ENCODE measurements at places on chromosomes 1 and 21.

DNA sequence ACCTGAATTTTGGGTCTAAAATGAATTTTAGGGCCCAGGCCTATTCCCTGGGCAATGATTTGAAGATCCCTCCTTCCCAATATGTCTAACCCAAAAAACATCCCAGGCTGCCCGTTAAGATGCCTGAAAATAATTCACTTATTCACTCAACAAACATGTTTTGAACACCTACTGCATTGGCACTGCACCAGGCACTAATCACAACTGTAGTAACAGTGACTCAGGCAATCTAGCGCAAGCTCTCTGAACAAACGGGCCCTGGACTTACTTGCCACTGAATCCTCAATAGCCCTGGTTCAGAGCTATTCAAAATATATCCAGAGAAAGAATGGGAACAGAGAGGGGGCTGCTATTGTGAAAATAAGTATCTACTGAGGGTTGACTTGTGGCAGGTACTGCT lies 4.2 kb downstream of the CD244 start:
- no peak for DNase-seq

DNA sequence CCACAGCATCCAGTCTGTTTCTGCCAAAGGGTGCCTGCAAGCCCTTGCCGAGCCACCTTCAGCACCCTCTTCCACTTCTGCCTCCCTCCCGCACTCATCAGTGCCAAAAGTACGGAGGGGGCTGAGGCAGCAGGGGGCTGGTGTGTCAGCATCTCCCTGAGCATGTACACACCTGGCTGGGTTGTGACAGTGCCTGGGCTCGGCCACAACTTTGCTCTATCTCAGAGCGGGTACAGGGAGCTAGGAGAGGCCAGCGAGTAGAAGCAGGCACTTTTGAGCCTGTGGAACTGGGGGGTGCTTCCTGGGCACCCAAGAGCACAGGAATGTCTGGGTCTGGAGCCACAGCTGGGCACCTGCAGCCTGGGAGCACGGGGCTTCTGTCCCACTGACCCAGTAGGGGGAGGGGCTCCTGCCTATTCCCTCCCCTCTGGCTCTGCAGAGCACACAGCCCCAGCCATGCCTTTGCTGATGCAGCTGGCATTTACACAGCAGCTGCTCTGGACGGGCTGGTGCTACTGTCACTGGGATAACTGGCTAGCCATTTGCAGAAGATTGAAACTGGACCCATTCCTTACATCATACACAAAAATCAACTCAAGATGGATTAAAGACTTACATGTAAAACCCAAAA lies 319.8 kb upstream of the RRP15 start:
- no peak for DNase-seq

GRCh38 chr1:37233606-37234005 lies 199.3 kb upstream of the GRIK3 start:
- DNase-seq, result no peak

- DNase-seq, result no peak
Observed at GRCh38 chr1:228161362-228161761, 4.2 kb upstream of the IBA57 start.

DNA sequence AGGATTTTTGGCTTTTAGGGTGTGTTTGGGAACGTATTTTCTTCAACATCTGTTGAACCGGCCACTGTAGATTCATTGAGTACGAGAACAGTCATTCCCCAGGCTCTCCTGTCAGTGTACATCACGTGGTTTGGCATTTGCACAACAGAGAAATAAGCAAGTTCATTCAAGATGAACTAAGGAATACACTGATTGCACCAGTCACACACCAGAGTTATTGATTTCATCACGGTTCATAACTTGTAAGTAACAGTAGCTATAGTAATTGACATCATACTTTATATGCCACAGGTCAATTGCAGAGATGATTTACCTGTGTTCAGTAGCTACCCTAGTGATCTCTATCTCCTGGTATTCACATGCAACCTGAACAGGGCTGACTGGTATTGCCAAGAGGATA lies 90.7 kb upstream of the ETS2 start:
- no peak for DNase-seq

GRCh38 chr1:25825605-25826004 lies 5.9 kb downstream of the MTFR1L start:
- no peak for DNase-seq

- DNase-seq, result no peak
Observed at GRCh38 chr1:179860652-179861051, 17.0 kb downstream of the TOR1AIP2 start.

GRCh38 chr1:11064942-11065341 lies 5.1 kb upstream of the SRM start:
- DNase-seq, result no peak

GRCh38 chr1:7558921-7559869 lies 211.9 kb upstream of the VAMP3 start:
- no peak for DNase-seq

DNA sequence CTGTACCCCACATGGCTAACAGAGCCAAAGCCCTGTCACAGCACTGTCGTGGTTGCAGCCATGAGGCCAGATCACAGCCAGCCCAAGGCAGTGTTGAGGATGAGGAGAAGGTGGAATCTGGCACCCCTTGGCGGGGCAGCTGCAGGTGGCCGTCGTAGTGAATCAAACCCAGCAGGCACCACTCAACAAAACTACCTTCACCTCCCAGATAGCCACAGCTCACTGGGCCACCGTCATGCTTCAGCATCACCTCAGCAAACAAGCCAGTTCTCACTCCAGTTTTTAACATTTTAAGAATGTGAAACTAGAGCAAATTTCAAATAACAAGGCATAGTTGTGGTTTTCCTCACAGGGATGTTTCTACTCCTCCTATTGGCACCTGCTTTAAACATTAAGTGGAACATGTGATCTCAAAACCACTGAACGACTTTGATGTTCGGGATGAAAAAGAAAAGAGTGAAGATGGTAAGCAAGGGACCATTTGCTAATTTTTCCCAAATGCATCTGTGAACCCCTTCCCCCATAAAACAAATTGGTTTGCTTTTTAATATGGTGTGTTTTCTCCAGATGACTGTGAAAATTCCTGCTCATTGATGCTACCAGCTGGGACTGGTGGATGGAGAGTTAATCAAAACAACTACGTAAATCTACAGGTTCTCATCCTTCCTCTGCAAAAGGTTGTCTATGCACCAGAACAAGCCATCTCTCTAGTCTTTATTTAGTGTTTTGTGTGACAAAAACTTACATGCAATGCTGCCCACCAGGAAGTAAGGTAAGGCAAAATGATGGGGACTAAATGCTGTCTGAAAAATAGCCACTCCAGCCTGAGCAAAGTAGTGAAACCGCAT lies 45.5 kb downstream of the TOR1AIP2 start:
- no peak for DNase-seq

- no peak for DNase-seq
Observed at GRCh38 chr21:42986125-42986783, 11.9 kb downstream of the PKNOX1 start.

- no peak for DNase-seq
Observed at GRCh38 chr1:203547771-203548421, 53.9 kb downstream of the OPTC start.

DNA sequence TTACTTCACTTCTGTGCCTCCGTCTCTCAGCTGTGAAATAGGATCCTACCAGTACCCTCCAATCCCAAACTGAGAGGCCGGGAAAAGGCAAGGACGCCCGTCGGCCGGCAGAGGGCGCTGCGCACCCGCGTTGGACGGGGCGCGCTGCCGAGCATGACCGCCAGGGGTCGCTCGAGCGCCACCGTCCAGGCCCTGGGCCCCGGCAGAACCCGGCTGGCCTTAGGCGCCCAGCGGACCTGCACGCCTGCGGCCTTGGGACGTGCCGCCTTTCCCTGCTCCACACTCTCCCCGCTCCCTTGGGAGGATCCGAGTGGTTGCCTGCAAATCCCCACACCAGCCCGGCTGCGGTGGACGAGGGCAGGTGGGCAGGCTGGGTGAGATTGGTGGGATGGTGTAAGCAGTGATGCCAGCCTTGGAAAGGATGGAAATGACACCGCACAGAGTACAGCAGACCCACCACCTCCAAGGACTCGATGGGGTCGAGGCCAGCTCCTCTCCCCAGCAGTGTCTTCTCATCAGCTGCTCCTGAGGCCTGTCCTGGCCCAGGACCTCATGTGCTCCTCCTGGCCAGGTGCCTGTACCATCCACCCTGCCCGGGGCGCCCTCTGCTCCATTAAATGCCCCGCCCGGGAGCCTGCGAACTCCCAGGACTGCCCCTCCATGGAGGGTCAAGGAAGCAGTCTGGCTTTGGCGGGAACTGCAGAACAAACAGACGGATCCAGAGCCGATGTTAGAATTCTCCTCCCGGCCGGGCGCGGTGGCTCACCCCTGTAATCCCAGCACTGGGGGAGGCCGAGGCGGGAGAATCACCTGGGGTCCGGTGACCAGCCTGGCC lies 47.4 kb upstream of the LBR start:
- peak; percentile 60 for DNase-seq

DNA sequence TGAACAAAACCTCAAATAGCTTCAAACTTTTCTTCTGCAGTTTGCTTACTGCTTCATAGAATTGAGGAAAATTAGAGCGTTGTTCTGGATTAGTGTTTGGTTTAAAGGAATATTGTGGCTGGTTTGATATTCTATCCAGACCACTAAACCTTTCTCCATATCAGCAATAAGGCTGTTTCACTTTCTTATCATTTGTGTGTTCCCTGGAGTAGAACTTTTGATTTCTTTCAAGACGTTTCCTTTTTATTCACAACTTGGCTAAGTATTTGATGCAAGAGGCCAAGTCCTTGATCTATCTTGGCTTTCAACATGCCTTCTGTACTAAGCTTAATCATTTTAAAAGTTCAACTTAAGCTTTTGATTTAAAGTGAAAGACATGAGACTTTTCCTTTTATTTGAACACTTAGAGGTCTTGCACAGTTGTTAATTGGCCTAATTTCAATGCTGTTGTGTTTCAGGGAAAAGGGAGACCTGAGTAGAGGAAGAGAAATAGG lies 359.1 kb downstream of the S1PR1 start:
- DNase-seq, result peak; percentile 94

- DNase-seq, result no peak
Observed at GRCh38 chr1:84836145-84836544, 56.9 kb downstream of the LPAR3 start.

DNA sequence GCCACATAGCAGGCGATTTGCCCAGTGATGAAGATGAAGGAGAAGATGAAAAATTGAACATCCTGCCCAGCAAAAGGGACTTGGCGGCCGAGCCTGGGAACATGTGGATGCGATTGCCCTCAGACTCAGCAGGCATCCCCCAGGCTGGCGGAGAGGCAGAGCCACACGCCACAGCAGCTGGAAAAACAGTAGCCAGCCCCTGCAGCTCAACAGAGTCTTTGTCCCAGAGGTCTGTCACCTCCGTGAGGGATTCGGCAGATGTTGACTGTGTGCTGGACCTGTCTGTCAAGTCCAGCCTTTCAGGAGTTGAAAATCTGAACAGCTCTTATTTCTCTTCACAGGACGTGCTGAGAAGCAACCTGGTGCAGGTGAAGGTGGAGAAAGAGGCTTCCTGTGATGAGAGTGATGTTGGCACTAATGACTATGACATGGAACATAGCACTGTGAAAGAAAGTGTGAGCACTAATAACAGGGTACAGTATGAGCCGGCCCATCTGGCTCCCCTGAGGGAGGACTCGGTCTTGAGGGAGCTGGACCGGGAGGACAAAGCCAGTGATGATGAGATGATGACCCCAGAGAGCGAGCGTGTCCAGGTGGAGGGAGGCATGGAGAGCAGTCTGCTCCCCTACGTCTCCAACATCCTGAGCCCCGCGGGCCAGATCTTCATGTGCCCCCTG lies 3.3 kb downstream of the ZBTB18 start:
- DNase-seq, result no peak

DNA sequence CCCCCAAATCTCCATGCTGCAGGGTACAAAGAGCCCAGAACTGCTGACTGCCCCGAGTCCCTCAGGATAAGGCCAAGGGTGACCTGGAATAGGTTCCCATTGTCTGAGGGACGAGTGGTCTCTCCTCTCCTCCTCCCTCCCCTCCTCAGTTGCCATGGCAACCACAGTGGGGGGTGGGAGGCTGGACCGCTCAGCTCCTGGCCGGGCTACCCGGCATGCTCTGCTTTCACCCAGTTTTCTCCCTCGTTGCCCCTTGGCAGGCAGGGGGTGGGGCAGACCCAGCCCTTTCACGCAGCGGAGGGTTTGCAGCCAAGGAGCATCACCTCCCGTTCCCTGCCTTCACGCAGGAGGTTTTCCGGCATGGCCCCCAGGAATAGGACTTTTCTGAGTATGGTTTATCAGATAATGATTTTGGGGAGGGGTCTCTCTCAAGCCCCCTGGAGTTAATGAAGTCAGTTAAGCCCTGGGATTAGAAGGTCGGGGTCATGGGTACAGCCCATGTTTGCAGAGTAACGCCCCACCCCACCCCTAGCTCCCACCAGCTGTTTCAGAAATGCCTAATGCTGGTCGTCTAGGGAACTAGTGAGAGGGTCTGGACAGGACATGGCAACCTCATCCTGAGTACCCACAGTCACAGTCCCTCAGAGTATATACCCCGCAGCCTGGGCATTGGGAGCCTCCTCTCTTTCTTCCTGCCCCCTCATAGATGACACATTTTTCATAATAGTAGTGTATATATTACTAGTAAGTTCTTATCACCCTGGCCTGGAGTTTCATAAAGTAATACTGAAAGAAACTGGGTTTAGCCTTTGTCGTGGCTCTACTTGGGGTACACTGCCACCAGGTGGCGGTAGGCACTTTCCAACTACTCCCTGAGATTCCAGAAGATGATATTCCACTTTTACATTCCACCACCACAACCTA lies 20.7 kb downstream of the C1QB start:
- DNase-seq, result peak; percentile 71

GRCh38 chr1:211479624-211480023 lies 12.3 kb downstream of the RD3 start:
- no peak for DNase-seq

DNA sequence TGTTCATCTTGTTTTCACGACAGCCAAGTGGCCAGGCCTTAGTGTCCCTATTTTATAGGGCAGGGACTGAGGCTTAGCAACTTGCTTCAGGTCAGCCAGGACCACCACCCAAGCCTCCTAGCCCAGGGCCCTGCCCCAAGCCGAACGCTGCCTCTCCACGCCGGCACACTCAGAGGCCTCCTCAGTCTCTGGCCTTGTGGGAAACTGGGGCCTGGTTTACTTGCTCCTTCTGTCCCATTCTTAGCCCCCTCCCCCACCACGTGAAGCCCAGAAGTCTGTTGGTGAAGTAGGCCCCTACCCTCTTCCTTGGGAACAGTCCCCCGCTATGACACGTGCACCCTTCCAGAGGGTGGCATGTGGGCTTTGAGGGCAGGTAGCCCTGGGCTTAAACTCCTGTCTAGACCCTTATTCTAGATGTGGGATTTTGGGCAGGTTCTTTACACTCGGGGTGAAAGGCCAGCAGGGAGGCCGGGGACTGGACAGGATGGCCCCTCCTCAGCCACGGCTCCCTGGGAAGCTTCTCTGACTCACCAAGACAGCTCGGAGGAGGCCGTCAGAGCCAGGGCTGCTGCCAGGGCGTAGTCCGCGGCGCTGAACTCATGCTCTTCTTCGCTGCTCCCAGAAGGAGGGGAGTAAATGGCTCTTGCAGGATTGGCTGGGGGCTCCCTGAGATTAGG lies 4.3 kb downstream of the MYOM3 start:
- DNase-seq, result peak; percentile 70

GRCh38 chr21:34522284-34522683 lies 10.3 kb upstream of the KCNE1 start:
- DNase-seq, result no peak
